ENCODE measurements at places on chromosomes 2 and 18. TPM values are rescaled to one million over a fixed set of nuclear protein-coding genes. Genes with fewer than 3 reads are reported as not detected.

Gene OSR1
- total RNA-seq, result 0.39 TPM

Gene CXCR4
- total RNA-seq, result 26.8 TPM

Gene MATN3
- total RNA-seq, result 1.0 TPM

Gene PJVK
- total RNA-seq, result 0.39 TPM

Gene PIK3C3
- total RNA-seq, result 32.5 TPM

Gene RELCH
- 21.2 TPM for total RNA-seq
